ENCODE measurements at places on chromosomes 3 and 15.

DNA sequence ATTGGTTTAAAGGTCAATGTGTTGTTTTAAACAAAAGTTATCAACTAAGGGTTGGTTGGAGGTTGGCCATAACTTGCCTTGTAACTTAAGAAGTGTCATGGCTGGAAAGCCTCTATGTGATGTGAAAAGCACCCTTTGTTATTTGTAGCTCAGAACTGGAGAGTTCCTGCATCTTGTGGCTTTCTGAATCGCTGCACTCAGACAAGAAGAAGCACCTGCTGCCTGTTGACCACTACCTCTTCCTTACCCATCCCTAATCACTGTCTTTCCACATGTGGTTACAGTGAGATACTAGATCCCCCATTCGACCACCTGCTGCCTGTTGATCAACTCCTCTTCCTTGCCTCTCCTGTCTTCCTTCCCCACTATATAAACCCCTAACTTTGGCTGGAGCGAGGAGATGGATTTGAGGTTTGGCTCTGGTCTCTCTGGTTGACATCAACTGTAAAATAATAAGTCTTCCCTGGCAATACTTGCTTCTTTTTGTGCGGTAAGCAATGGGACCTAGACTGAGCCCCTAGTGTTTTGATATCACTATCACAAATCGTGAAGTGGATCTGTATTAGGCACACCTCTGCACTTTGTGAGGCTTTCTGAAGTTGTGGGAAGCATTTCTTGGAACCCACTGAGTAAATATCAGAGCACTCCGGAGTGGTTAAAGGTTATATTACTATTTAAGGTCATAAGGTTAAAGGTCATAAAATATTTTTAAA lies 13.8 kb downstream of the RPL39L start:
- DNase-seq, result no peak

DNA sequence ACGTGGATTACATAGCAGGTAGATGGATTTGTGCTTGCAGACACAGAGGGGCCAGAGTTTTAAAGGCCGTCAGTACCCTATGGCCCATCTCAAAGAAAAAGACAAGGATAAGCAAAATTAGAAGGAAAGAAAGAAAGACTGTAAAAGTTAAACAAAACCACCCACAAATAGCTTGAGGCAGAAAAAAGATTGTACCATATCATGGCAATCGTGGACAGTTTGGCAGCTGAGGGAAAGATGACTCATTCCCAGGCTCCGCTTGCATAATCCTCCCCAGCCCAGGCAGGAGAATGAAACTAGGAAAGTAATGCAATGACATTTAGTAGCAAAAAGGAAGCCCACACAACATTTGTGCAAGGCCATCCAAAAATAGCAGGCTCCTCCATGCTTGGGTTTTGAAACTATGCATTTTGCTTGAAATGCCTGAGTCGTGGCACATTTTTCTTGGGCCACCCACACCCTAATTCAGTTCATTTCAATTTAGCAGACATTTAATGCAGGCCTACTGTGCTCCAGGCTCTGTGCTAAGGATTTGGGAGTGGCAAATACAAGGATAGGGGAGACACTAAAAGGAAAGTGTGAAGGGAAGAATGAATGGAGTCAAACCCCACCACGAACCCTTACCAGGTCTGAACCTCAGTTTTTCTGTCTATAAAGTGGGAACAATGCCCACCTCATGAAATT lies 40.9 kb upstream of the SMAD3 start:
- peak; percentile 50 for DNase-seq

- DNase-seq, result no peak
Observed at GRCh38 chr3:65995515-65995914, 43.2 kb downstream of the MAGI1 start.

DNA sequence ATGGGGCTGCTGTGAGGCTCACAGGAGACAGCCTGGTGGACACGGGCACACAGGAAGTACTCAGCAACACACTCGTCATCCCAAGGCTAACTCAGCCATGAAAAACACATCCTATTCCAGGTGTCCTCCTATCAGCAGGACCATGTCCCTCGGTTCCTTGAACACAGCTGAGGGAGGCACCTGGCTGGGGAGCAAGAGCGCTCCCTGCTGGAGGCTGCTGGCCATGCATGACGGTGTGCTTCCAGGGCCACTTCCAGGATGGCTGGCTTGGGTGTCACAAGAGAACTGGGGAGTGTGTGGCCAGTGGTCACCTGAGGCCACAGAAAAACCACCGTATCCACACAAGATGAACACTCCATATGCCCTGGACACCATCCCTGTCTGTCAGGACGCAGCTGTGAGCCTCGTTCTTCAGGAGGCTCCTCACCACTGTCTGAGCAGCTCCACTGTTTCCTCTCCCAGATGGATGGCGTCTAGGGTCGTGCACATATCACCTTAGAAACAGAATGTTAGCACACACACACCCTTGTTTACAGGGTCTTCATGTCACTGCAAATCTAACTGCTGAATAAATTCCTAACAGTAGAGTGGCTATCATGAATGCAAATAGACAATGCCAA lies 31.0 kb downstream of the POC1A start:
- peak; percentile 87 for DNase-seq

- no peak for DNase-seq
Observed at GRCh38 chr15:90881978-90882721, 2.2 kb upstream of the FES start.

GRCh38 chr15:63088533-63089245 lies 33.0 kb upstream of the LACTB start:
- no peak for DNase-seq

DNA sequence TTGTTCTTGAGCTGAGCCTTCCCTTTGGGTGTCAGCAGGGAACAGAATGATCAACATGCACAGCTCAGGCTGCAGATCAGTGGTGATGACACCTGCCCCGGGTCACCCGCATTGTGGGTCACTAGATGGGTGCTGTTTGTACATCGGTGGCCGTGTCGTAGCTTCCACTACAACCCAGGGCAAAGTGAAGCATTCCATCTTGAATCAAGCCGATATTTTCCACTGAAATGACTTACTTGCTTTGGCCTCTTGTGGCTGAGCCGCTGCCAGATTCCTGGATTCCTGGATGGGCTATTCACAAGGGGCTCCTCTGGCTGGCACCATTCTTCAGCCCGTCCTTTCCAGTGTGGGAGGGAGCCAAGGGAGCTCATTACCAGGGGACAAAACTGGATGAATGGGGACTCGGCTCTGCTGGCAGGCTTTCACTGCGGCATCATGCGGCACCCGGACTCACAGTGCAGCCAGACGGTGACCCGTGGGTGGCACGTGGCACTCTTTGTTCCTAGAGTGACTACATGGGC lies 65.6 kb downstream of the SLCO3A1 start:
- peak; percentile 48 for DNase-seq

DNA sequence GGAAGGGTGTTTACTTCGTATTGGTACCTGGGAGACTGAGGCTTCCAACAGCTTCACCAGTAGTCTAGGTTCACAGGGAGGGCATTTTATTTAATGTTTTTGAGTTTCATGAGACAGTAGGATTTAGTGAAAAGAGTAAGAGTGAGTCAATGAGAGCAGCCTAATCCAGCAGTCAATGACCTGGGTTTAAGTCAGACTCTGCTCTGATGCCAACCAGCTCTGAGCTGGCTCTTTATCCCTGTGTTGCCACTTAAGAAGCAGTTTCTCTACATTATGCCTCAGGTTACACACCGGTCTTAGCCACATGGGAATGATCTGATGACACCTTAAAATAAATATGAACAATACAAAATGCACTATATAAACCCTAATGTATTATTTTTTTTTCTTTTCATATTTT lies 59.4 kb upstream of the KCNMB2 start:
- no peak for DNase-seq

- DNase-seq, result no peak
Observed at GRCh38 chr3:24123596-24123995, 178.5 kb downstream of the NR1D2 start.

DNA sequence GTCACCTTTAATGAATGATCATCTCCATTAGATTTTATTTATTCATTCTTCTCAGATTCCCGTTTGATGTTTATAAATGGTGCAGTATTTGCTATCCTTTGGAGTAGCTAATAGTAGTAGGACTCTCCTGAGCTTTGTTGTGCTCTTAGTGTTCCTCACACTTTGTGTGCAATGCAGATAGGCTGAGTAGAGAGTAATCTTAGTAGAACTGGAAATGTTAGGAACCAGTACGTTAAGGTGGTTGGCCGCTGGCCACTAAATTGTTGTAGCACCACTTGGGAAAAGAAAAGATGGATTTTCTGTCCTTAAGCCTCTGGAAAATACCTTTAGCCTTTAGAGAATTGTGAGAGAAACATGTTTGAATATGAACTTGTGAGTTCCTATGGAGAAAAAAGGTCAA lies 19.9 kb upstream of the EBLN2 start:
- DNase-seq, result no peak

DNA sequence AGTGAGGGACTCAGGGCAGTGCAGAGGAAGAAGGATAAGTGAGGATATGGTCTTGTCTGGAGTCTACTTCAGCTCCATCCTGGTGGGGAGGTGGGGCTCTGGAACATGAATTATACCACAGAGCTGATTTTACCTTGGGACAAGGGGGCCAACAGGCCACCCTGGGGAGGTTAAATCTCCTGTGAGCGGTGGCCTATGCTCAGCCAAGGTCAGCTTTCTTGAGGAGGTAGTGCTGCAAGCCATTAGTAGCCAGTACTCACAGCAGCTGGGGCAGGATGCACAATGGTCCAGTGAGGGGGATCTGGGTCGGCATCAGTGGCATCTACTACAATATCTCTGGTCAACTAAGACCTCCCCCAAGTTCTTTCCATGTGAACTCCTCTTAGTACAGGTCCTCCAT lies 49.7 kb downstream of the XYLB start:
- DNase-seq, result no peak

DNA sequence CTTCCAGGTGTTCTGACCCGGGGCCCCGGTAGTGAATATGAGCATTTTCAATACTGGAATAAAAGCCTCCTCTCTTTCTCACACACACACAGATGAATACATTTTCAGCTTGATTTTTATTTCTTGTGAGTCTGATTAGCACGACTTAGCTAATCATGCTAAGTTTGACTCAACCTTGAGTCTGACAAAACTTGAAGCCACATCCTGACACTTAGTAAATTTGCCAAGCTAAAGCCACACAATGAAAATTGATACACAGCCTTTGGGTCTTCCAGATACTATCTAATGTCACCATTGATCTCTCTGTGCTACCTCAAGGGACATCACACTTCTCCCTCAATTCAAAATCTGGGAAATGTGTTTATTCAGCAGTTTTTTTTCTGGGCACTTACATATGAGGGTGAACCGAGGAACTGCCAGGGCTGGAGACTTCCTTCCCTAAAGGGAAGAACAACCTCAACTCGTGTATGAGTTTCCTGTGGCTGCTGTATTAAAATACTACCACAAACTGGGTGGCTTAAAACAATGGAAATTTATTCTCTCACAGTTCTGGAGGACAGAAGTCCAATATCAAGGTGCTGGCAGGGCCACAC lies 18.6 kb downstream of the TMEM266 start:
- no peak for DNase-seq

GRCh38 chr3:131711114-131711768 lies 208.5 kb upstream of the MRPL3 start:
- DNase-seq, result no peak

GRCh38 chr3:158733656-158734055 lies 1.4 kb upstream of the RARRES1 start:
- DNase-seq, result no peak

GRCh38 chr3:30621576-30621975 lies 15.2 kb downstream of the TGFBR2 start:
- no peak for DNase-seq

DNA sequence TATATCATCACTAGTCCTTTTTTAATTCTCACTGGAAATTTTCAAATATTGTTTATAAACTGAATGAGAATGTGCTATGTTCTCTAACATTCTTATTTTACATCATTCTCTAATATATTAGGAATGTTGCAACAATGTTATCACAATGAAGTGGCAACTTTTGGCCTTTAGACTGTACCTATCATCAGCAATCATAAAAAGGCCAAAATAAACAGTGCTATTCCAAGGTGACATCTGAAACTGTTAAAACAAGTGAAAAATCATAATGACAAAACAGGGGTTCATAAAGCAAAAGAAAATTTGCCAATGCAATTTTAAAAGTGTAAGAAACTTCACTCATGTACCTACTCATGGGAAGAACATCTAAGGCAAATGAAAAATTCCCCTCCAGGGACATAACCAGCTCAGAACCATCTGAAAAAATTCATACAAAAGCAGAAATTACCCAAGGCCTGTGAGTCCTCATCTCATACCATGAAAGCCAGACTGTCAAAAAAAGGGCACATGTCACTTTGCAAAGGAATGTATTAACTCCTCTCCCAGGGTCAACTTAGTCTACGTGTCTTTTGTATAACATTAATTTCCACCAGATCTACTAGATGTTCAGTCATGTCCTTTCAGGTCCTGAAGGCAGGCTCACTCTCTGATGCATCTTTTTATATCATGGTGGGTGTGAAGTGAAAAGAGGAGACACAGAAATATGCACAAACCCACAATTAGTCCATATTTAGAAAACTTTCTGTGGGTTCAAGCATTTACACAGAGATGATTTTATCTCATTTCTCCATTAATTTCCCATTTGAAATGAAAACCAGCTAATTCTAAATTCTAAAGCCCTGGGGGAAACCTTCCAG lies 211.9 kb downstream of the CBLB start:
- DNase-seq, result no peak

- DNase-seq, result no peak
Observed at GRCh38 chr3:55692295-55692956, 205.3 kb upstream of the WNT5A start.

GRCh38 chr3:18233987-18234716 lies 191.0 kb downstream of the SATB1 start:
- DNase-seq, result no peak

DNA sequence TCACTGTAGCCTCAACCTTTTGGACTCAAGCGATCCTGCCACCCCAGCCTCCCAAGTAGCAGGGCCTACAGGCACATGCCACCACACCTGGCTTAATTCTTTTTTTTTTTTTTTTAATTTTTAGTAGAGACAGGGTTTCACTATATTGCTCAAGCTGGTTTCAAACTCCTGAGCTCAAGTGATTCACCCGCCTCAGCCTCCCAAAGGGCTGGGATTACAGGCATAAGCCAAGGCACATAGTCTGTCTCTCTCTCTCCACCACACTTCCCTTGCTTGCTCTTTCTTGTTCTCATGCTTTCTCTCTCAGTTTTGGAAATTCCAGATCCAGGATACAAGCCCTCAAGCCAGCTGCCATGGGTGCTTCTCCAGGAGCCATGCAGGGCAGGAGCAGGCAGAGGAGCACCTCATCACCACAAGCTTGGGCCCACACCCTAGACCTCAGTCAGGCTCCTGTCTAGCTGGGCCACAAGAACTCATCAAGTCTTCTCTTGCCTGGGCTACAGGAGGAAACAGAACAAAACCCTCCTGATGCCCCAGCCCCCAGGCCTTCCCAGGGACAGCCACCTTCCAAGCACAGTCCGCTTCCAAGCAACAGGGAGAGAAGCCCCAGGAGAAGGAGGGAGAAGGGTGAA lies 145.3 kb upstream of the LPP start:
- no peak for DNase-seq

GRCh38 chr3:15923640-15924405 lies 126.0 kb upstream of the ANKRD28 start:
- DNase-seq, result no peak

All from mucosa of descending colon (tissue), 3 donors.